ENCODE measurements at places on chromosomes 6 and 20.

DNA sequence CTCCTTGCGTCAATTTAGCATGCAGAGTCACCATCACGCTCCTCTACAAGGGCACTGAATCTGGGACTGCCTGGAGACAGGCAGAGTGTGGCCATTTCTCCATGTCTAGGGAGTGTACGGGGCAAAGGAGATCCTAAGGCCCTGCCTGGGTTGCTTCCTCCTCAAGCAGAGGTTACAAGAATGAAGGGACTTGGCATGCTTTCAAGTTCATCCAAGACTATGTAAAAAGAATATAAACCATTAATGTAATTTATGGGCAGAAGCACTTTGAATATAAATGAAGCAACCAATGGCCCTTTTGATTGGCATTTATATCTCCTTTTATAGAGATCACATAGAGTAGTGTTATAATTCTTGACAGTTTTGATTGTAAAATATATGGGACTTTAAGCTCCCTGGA, 137.5 kb downstream of the BTBD3 start:
- DNase-seq: no peak

- DNase-seq: peak; percentile 82
Observed at GRCh38 chr20:57498425-57499400, 26.2 kb downstream of the CTCFL start.

- DNase-seq: no peak
Observed at GRCh38 chr6:33007831-33008400, 1.5 kb downstream of the HLA-DOA start.

DNA sequence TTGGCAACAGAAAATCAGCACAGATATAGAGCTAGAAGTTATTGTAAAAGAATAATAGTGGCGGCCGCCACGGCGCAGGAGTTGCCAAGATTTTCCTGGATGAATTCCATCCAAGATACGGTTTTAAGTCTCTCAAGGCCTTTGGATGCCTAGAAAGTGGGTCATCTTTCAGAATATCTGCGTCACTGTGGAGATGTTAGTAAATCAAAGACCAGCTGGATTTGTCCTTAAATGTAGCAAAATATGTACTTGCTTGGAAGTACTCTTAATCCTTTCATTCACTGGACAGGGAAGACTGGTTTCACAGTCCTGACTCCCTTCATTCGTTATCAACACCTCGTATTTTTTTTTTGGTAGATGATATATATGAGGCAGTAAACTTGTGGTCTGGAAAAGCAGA, 83.0 kb downstream of the SLC22A3 start:
- DNase-seq: no peak

GRCh38 chr6:140636271-140636907, 1261.9 kb upstream of the CITED2 start:
- no peak for DNase-seq

- DNase-seq: no peak
Observed at GRCh38 chr6:106167096-106167814, 81.1 kb downstream of the PRDM1 start.

GRCh38 chr20:3377644-3378043, 29.8 kb downstream of the DNAAF9 start:
- no peak for DNase-seq

DNA sequence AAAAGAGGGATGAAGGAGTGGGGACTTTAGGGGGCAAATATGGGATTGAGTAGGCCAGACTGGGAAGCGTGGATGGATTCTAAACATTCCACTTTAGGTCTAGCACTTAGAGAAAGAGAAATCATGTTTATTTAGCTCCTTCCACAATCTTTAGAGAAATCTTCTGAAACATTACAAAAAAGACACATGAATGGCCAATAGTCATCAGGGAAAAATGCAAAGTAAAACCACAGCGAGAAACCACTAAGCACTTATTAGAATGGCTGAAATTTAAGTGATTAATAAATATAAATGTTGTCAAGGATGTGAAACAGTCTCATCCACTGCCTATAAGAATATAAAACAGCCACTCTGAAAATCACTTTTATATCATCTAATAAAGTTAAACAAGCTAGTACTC, 46.9 kb downstream of the HLA-A start:
- no peak for DNase-seq

GRCh38 chr6:79440598-79440997, 96.6 kb downstream of the LCA5 start:
- DNase-seq: no peak

- no peak for DNase-seq
Observed at GRCh38 chr6:80488190-80488589, 381.7 kb downstream of the BCKDHB start.

GRCh38 chr20:438571-439469, 23.5 kb downstream of the TBC1D20 start:
- DNase-seq: no peak

DNA sequence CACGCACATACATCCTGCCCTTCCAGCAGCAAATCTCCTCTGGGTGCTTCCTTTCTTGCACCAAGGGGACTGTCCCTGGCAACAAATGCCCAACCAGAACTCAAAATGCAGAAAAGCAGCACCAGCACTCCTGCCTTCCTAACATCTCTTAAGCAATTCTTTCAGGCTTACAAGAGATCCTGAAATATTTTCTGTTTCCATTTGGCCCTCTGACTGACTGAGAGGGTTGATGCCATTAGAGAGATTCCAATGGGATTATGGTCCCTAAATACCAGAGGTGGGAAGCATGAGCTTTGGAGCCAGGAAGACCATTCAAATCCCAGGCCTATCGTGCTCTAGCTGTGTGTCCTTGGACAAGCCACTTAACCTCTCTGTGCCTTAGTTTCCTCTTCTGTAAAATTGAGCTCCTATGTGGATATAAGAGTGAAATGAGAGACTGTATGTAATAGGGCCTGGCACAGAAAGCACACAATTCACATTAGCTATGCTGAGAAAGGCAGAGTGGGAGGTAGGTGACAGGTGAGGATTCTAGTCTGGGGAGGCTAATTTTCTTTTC, 56.8 kb downstream of the PRDM1 start:
- no peak for DNase-seq

DNA sequence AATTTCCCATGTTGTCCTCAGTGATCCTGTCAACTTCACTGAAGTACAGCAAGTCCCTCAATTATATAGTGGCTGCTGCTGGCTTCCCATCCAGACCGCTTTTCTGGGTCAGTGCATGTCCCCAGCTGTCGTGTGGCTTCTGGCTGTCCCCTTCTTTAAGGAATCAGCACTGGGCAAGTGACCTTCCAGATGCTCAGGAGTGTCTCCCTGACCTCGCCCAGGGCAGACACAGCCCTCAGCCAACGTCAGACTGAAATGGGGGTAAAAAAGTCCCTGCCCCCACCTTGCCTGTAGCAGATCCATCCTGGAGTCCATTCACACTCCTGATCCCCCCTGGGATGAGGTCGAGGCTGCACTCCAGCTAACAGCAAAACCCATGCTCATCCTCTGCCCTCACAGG, 23.7 kb downstream of the OVOL2 start:
- DNase-seq: no peak

DNA sequence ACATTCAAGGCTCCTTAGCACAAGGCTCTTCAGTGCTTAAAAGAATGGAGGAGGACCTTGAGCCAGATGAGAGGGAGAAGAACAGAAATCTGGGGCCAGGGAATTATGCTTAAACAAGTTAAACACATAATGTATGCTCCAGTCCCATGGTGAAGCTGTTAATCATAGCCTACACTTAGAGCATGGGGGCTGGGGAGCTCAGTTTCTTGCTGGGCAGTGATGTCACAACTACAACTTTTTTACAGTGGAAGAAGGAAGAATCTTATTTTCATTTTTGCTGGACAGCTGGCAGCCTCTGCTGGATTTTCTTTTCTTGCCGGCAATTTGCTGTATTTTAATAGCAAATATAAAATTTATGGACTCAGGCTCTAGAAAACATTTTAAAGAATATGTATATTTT, 432.5 kb downstream of the CD109 start:
- no peak for DNase-seq

DNA sequence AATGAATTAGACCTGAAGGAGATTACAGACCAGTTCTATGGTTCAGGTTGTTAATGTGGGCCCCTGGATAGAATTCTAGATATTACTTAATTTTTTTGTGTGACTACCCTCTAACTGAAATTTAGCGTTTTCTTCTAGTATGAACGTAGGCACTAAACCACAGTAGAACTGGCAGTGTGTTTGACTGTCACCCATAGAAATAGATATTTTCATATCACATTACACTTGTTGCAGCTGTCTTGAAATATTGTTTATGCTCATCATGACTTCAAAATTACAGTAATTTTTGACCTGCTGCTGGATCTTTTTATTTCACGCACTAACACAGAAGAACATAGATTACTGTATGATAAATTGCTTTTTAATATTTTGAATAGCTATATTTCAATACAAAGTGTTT, 31.6 kb downstream of the E2F3 start:
- no peak for DNase-seq

GRCh38 chr6:150635906-150636514, 36.3 kb downstream of the PLEKHG1 start:
- DNase-seq: peak; percentile 62

- DNase-seq: no peak
Observed at GRCh38 chr6:48229841-48230240, 118.8 kb upstream of the PTCHD4 start.

- no peak for DNase-seq
Observed at GRCh38 chr6:71478834-71479541, 190.4 kb downstream of the OGFRL1 start.

- no peak for DNase-seq
Observed at GRCh38 chr6:116511424-116512110, at the start of gene CALHM5. Gene CALHM5, plus strand, starts transcription at chr6:116511639. Its CDS starts 58 bp downstream, at chr6:116511697.

GRCh38 chr20:64121586-64121985, 14.2 kb upstream of the NPBWR2 start:
- no peak for DNase-seq

- peak; percentile 48 for DNase-seq
Observed at GRCh38 chr6:120354452-120355098, 979.7 kb downstream of the TBC1D32 start.

DNA sequence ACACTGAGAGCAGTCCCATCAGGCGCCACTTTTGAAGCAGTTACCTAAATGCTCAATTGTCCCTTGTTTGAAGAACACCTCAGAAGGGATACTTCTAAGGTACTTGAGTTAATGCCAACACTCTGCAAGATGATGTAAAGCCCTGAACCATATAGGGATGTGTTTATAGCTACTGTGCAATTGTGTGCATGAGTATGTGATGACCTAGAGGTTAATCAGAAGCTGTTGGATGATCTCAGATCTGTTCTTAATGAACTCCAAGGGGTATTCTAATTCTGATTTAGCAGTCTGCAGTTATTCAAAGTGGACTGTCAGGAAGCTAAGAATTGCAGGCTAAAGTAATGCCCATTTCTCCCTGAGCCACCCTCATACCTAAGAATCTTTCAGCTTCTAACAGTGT, 158.3 kb downstream of the TMEM242 start:
- no peak for DNase-seq

DNA sequence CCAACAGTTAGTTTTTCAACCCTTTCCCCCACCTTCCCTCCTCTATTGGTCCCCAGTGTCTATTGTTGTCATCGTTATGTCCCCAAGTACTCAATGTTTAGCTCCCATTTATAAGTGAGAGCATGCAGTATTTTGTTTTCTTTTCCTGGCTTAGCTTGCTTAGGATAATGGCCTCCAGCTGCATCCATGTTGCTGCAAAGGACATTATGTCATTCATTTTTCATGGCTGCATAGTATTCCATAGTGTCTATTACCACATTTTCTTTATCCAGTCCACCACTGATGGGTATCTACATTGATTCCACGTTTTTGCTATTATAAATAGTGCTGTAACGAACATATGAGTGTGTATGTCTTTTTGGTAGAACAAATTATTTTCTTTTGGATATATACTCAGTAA, 55.3 kb upstream of the HIVEP1 start:
- no peak for DNase-seq

GRCh38 chr6:42704937-42705374, 17.4 kb downstream of the PRPH2 start:
- DNase-seq: no peak

GRCh38 chr6:16420715-16421461, 182.5 kb downstream of the GMPR start:
- DNase-seq: peak; percentile 92

- DNase-seq: no peak
Observed at GRCh38 chr6:106168097-106168888, 82.2 kb downstream of the PRDM1 start.

DNA sequence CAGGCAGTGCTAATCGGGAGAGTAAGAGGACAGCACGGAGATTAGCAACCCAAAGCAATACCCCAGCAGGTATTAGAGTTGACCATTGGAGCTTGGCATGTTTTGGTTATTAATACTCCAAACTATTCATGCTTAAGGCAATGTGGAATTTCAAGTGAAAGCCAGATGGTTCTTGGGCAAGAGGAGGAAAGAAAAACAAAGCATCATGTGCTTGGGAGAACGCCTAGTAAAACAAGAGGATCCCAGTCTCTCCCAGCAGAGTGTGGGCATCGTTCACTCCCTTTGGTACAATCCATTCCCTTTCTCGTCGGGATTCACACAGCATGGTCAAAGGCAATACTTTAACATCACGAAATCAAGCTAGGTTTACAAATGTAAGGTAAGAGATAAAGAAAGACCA, 349.8 kb downstream of the PRKN start:
- DNase-seq: no peak

- no peak for DNase-seq
Observed at GRCh38 chr20:4876301-4876700, 125.0 kb downstream of the SLC23A2 start.

GRCh38 chr6:156175971-156176421, 601.2 kb upstream of the ARID1B start:
- DNase-seq: no peak

DNA sequence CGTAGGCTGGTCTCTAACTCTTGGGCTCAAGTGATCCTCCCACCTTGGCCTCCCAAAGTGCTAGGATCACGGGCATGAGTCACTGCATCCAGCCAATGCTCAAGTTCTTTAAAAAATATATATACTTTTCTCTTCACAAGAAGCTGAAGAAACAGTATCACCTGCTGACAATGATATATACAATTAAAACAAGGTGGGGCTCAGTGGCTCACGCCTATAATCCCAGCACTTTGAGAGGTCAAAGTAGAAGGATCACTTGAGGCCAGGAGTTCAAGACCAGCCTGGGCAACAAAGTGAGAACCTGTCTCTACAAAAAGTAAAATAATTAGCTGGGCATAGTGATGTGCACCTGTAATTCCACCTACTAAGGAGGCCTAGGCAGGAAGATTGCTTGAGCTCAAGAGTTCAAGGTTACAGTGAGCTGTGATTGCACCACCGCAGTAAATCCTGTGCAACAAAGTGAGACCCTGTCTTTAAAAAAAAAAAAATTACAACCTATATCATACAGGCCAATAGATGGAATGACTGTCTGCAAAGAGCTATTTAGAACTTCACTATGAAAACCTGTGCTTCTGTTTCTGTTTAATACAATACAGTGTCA, 36.4 kb downstream of the MBOAT1 start:
- no peak for DNase-seq

DNA sequence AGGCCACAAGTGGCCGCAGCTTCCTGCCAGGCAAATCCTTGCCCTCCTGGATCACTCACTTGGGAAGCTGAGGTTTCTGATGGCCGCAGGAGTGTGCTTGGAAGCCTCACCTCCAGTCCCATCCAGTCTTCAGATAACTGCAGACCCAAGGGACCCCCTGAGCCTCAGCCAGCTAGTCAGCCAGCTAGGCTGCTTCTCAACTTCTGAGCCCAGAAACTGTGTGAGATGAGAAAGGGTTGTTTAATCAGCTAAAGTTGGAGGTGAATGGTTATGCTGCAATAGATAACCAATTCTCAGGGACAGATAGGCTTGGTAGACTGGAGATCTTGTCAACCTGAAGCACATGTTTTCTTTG, 96.9 kb downstream of the THBS2 start:
- no peak for DNase-seq

- DNase-seq: no peak
Observed at GRCh38 chr6:161498881-161499280, 225.0 kb upstream of the AGPAT4 start.
